ENCODE measurements at places on chromosomes 2 and 18. TPM values are rescaled to one million over a fixed set of nuclear protein-coding genes. Genes with fewer than 3 reads are reported as not detected.

DNA sequence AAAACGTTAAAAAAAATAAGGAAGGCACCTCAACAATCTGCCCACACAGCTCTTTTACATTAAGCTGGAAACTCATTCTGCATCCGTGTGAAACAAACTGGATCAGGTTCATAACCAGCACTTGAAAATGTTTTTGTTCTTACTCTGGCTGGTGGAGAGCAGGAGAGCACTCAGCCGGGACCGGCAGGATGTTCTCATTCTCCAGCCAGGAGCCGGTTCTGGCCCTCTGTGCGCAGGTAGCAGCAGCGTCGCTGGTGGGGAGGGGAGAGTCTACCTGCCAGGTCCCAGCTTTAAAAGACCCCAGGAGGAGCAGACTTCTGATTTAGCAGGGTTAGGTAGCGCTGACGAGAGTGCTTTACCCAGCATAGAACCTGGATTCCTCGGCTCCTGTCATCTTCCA lies 834.9 kb upstream of the SALL3 start:
- DNase-seq: no peak

OR6B2 gene
- not detected for polyA plus RNA-seq

DNA sequence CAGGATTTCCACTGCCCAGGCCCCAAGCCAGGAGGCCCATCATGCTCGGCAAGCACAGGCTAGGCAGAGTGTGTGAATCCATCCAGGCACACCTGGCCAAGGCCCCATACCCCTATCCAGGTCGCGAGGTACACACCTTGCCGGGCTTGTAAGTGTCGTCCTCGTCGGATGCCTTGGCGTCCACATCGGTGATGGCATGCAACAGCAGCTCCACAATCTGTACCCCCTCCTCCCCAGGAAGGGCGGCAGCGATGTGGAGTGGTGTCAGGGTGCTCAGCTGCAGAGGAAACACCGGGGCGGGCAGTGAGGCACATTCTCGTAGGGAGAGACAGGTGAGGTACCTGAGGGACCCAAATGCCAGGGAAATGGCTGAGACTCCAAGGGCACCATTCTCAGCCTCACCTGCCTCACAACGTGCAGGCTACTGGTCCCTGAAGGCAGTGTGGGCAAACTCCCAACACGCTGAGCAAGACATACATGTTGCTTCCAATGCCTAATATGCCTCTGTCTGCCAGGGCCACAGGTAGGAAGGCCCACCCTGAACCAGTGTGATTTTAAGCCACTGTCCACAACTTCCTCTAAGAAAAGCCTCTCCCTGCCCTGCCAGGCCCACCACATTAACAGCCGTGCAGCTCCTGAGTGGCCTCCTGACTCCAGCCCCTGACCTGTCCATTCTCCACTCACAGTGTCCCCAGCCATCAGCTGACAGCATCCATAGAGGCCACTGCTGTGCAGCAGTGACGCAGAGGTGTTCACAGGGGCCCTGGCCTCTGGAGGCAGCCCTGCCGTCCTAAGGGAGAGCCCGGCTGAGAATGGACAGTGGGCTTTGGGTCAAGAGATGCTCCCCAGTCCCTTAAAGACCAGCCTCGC lies 44.9 kb downstream of the ANKMY1 start:
- no peak for DNase-seq

- DNase-seq: no peak
Measured at GRCh38 chr2:74374509-74375205, 5.5 kb downstream of the DCTN1 start.

SP5 gene
- 0.20 TPM for polyA plus RNA-seq

TXNDC2 gene
- polyA plus RNA-seq: not detected

DNA sequence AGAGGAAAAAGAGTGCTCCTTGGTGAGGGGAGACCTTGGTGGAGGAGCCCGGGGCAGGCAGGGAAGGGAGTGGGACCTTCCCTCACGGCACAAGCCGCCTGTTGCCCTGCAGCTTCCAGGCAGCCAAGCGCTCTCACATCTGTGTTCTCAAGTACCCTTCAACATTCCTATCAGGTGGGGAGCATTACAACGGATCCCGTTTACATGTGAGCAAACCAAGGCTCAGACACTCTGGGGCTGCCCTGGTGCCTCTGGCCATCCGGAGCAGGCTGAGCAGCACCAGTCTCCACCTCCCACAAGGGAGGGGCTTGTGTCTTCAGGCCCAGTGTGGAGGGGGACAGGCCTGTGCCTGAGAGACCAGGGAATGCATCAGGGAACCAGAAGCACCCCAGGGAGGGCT lies 57.9 kb downstream of the AQP12A start:
- no peak for DNase-seq

CLEC4F gene
- polyA plus RNA-seq: 2.0 TPM

SLC8A1 gene
- 0.37 TPM for polyA plus RNA-seq

ASB18 gene
- not detected for polyA plus RNA-seq

PTPRN gene
- 0.12 TPM for polyA plus RNA-seq

DNA sequence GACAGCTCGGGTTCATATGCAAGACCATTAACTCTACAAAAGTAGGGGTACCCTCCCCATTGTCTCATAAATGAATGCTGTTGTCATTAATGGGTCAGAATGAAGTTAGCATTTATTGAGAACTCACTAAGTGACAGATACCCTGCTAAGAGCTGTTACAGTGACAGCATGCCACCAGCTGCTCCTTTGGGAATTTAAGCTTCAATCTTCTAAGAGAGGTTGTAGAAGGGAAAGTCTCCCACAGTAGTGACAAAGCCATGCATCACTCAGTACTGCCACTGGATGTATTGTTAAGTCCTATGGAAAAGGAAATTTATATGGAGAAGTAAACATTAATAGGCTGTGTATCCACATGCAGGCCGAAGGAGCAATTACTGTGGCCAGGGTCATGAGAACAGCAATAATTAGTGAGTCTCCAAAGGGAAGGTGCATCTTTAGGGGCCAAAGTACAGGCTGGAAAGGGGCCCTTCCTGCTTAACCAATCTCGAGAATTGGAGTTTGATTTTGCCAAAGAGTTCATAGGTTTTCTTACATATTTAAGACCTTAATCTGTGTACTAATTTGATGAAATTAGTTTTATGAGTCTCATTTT lies 64.5 kb upstream of the FAM124B start:
- no peak for DNase-seq

DNA sequence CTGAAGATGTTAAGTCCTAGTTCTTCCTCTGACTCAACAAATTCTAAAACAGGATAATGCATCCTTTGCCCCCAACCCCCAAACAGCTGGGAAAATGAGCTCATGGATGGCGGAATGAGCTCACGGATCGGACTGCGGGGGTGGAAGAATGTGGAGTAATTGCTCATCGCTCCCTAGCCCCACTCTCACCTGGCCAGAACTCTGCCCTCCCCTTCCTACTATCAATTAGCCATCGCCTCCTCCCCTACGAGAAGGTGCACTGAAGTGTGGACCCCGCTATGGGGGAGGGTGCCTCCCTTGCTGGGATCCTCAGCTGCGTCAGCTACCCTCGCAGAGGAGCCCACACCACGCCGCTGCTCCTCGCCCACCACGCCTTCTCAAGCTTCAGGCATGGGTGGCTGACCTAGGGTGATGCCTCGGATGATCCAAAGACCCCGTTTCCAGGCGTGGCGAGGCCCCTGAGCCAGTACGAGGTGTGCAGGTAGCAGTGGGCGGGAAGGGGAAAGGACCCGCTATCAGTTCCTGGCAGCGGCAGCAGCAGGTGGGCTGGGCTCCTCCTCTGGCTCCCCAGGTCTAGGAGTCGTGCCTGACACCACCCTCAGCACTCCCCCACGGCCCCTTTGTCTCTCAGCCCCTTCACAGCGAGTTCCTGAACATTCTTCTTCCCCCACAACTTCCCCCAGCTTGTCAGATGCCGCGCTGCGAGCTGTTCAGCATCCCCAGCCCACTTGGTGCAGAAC lies 82.1 kb upstream of the POMC start:
- no peak for DNase-seq

- no peak for DNase-seq
Measured at GRCh38 chr18:8455661-8456614, 153.3 kb upstream of the RAB12 start.

- DNase-seq: no peak
Measured at GRCh38 chr2:58645017-58645416, 403.9 kb upstream of the FANCL start.

DNA sequence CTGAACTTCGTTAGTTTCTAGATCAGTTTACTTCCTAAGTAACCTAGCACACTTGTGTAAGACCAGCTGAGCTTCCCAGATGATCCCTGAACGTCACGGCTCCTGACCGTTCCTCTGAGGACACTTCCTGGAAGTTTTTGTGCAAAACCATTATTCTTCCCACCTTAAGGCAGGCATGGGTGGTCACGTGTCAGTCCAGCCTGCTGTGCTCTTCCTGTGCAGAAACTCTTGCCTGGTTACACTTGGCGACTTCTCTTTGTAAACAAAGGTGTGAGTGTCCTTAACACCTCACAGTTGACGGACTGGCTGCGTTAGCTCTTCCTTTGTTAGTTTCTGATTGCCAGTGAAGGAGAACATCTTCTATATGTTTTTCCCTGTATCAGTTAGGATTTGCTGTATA lies 118.3 kb downstream of the SH3RF3 start:
- peak; percentile 47 for DNase-seq

- no peak for DNase-seq
Measured at GRCh38 chr18:52694804-52695203, 354.8 kb downstream of the DCC start.

SERPINB13 gene
- polyA plus RNA-seq: not detected

GAL3ST2 gene
- polyA plus RNA-seq: not detected

TDRD15 gene
- 0.02 TPM for polyA plus RNA-seq

GRCh38 chr2:108330979-108331378 lies 42.3 kb downstream of the SULT1C2 start:
- DNase-seq: no peak

DNA sequence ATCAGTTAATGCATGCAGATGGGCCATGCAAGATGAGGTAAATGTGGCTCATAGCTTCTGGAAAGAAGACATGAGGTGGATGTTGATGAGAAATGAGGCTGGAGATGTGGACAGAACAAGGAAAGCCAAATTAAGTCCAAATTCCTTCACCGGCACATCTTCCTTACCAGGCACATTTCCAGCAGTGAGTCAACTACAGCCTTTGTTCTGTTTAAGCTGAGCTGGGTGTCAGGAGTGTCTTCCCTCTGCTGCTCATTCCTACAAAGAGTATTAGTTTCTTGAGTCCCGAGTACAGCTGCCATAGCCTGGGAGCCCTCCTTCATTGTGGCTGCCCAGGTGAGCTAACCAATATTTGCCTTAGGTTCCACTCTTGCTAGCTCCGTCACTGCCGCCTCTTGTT lies 945.0 kb downstream of the SLC4A3 start:
- DNase-seq: no peak

GRCh38 chr2:221494556-221494955 lies 77.5 kb downstream of the EPHA4 start:
- DNase-seq: no peak

- DNase-seq: peak; percentile 64
Measured at GRCh38 chr18:56086786-56087185, 498.8 kb upstream of the TCF4 start.

ZNF2 gene
- 1.5 TPM for polyA plus RNA-seq

CIB4 gene
- not detected for polyA plus RNA-seq

GAREM1 gene
- polyA plus RNA-seq: 0.58 TPM

- DNase-seq: peak; percentile 30
Measured at GRCh38 chr18:49639643-49640391, 78.0 kb downstream of the LIPG start.

SYT4 gene
- not detected for polyA plus RNA-seq

GRCh38 chr2:230985519-230986231 lies 10.2 kb upstream of the SPATA3 start:
- no peak for DNase-seq

GRCh38 chr18:26943906-26944305 lies 78.4 kb upstream of the AQP4 start:
- no peak for DNase-seq

- peak; percentile 96 for DNase-seq
Measured at GRCh38 chr18:34976899-34977837, 64.0 kb upstream of the MAPRE2 start.

FBXO15 gene
- 3.3 TPM for polyA plus RNA-seq

AGXT gene
- polyA plus RNA-seq: 0.61 TPM

OXER1 gene
- polyA plus RNA-seq: 3.5 TPM

- no peak for DNase-seq
Measured at GRCh38 chr18:604771-605170, 8.0 kb downstream of the CLUL1 start.

DNA sequence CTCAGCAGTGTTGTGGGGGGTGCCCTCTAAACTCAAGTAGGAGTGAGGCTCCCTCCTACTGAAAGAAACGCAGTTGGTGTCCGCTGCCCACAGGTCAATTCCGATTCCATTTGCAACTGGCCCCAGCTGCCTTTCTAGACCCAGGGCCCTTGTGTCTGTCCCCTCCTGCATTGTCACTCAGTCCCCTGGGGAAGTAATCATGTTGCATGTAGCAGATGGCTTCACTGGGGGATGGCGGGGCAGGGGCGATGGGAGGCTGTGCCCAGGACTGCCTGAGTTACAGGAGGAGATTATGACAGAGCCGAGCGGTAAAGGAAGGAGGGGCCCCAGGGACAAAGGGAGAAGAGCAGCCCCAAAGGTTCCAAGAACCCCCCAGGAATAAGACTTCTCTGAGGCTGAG lies 62.5 kb upstream of the SH3RF3 start:
- DNase-seq: peak; percentile 63

DNAH6 gene
- not detected for polyA plus RNA-seq

NEU4 gene
- polyA plus RNA-seq: 0.08 TPM

ARL4C gene
- 24.4 TPM for polyA plus RNA-seq

ITPRIPL1 gene
- 0.80 TPM for polyA plus RNA-seq

TMEM37 gene
- polyA plus RNA-seq: 16.5 TPM

UPP2 gene
- not detected for polyA plus RNA-seq

- DNase-seq: no peak
Measured at GRCh38 chr18:62844850-62845643, 129.7 kb downstream of the PHLPP1 start.

GRCh38 chr2:48755473-48755872 lies at the start of gene LHCGR:
Gene LHCGR (minus strand): TSS chr2:48755724. CDS start chr2:48755671, 53 bp downstream.
- peak; percentile 74 for DNase-seq

DNA sequence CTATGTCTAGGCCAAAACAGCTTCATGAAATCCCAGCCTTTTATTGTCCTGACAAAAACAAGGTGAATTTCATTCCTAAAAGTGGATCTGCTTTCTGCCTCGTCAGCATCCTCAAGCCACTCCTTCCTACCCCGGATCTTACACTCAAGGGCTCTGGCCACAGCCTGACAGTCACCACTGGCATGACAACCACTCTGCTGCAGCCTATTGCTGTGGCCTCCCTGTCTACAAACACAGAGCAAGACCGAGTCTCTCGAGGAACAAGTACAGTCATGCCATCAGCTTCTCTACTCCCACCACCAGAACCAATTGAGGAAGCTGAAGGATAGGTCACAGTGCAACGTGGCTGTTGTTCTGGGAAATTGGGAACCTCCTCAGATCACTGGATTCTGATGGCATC lies 106.1 kb downstream of the ICA1L start:
- DNase-seq: no peak
